ENCODE measurements at places on chromosomes 5 and 9. TPM values are rescaled to one million over a fixed set of nuclear protein-coding genes. Genes with fewer than 3 reads are reported as not detected.

DNA sequence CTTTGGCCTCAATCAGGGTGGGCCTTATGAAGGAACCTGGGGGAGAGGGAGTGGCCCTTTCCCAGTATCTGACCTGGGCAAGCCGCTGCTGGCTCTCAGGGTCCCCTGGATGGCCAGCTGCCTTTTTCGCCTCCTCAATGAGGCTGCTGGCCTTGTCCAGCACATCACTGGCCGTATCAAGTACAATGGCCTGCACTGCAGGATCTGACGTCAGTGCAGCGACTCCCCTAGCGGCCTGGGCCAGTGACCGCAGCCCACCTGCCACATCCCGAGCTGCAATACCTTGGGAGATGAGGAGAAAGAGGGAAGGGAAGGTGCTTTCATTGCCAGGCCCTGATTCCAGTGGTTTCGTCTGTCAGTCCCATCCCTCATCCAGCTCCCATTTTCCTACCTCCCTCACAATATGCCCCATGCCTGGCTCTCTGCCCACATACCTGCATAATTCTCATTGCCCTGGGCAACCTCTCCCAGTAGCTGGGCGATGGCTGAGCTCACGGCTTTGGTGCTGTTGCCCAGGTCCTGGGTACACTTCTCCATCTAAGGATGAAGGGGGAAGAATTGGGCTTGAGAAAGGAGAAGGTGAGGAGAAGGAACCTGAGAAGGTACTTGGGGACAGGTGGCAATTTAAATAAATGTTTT lies 19.1 kb downstream of the TLN1 start:
- peak; percentile 50 for DNase-seq

- DNase-seq = peak; percentile 81
Observed at GRCh38 chr5:132473019-132473531, 17.5 kb downstream of the IRF1 start.

Gene GADD45G
- total RNA-seq = 16.7 TPM

DNA sequence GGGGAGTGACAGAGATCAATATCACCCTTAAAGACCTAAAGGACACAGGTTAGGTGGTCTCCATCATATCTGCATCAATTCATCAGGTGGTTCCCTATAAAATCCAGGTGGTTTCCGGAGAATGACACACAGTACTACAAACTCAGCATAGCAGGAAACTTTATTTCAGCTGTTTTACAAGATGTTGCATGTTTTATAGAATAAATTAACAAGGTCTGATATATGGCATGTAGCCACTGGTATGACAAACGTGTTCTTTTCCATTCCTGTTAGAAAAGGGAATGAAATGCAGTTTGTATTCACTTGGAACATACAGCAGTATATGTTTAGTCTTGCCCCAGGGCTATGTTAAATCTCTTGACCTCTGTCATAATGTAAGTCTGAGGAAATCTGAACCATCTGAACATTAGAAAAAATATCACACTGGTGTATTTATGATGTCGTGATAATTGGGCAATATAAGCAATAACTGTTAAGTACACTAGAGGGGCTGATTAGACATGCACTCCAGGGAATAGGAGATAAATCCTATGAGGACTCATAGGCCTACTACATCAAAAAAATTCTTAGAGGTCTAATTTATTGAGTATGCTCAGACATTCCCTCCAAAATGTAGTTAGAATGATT lies 42.2 kb upstream of the TNFSF8 start:
- DNase-seq = no peak

DNA sequence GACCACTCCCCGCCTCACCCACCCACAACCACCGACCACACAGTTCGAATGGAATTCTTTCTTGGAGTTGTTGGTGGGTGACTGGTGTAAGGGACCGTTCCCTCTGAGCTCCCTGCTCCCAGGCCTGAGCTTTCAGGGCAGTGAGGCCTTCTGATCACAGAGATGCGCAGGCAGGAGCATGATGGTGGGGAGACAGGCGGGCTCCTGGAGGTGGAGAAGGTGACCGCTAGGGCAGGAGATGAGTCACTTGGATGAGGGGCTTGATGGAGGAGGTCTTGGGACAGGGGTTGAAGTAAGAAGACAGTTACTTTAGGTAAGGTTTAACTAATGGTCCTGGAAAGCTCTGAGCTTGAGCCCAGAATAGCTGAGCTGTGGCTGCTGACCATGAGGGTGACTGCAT lies 88.5 kb downstream of the HSPA4 start:
- no peak for DNase-seq

Gene CCL27
- total RNA-seq = 32.5 TPM

- DNase-seq = no peak
Observed at GRCh38 chr5:160378330-160378729, 7.9 kb upstream of the C1QTNF2 start.

DNA sequence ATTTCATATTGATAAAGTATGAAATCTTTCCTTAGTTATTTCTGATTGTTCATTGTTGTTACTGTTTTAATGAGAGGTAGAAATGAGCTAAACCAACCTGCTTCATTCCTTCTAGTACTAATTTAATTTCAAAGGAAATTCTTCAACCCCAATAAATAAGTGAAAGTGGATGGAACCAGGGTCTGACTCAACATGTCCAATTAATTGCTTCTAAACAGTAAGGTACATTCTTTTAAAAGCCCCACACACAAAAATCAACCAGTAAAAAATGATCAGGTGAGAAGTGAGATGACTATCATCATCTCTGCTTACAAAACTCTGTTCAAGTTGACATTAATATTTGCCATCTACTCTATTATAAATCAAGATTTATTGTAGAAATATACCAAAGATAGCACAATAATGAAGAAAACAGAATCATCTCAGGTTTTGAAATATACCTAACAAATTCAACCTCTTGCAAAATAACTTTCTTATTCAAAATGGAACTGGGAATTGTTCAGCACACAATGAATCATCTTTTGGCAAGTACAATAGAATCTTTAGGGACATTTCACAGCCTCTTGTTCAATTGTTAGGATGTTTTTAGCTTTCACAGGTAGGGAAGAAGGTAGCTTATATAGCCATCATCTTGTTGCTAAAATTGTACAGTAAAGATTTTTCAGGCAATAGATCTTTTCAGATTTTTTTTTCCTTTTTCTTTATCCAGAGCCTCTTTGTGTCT lies 114.5 kb downstream of the RPS23 start:
- no peak for DNase-seq

GRCh38 chr5:167063116-167063515 lies 1228.3 kb upstream of the WWC1 start:
- DNase-seq = no peak

- DNase-seq = no peak
Observed at GRCh38 chr9:36888551-36888950, 145.5 kb downstream of the PAX5 start.

GRCh38 chr9:74322661-74323314 lies 174.3 kb upstream of the RORB start:
- DNase-seq = no peak

Gene RFESD
- 6.8 TPM for total RNA-seq

DNA sequence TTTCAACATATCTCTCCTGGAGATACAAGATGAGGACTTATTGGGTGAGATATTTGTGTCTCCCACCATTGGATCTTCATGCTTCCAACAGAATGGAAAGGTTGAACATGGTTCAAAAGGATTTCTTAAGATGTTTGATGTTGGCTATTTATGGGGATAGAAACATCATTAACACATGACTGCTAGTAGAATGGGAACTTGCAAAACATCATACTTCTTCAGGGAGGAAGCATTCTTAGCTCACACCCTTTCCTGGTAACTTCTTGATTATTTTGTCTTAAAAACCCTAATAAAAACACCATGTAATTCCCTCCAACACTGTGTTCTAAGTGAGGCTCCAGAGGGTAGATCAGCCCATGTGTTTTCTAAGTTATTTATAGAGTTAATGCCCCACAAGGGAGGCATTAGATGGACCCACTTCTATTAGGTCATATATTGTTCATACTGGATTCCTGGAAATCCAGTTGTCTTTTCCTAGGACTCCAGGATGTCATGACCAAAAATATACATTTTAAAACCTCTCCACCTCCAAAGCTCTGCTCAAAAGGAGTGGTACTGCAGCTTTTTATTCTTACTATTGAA lies 95.8 kb downstream of the FOXD1 start:
- no peak for DNase-seq

DNA sequence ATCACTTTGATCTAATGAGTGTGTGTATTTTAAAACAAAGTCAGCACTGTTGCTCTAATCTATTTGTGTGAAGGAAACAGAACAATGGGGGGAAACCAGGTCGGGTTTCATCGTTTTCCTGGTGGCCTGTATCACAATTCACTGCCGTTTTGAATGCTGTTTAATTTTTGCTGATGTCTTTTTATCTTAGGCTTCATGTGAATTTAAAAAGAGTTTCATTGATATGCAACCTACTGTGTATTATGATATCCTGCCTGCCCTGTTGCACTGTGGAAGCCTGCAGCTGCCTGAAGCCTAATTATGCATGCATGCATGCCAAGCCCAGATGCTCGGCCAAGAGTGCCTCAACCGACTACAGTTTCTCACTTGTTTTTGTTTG lies 307.5 kb downstream of the ZNF608 start:
- DNase-seq = no peak

GRCh38 chr9:70229026-70229425 lies 29.8 kb upstream of the SMC5 start:
- DNase-seq = no peak

Gene PROB1
- 0.33 TPM for total RNA-seq

- DNase-seq = no peak
Observed at GRCh38 chr9:81468084-81468595, 221.2 kb downstream of the TLE1 start.

DNA sequence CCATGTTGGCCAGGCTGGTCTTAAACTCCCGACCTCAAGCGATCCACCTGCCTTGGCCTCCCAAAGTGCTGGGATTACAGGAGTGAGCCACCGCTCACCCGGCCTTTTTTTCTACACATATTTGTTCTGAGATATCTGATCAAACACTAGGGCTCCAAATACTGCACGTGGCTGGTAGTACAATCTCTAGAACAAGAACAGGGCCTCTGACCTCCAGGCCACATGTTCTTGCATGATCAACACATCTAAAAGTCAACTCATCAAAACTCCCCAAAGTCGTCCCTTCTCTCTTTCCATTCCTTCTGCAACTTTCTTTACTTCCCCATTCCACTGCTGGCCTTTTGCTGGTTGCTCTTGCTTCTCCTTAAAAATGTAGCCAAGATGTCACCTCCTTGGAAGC lies 113.3 kb upstream of the LHFPL2 start:
- DNase-seq = no peak

DNA sequence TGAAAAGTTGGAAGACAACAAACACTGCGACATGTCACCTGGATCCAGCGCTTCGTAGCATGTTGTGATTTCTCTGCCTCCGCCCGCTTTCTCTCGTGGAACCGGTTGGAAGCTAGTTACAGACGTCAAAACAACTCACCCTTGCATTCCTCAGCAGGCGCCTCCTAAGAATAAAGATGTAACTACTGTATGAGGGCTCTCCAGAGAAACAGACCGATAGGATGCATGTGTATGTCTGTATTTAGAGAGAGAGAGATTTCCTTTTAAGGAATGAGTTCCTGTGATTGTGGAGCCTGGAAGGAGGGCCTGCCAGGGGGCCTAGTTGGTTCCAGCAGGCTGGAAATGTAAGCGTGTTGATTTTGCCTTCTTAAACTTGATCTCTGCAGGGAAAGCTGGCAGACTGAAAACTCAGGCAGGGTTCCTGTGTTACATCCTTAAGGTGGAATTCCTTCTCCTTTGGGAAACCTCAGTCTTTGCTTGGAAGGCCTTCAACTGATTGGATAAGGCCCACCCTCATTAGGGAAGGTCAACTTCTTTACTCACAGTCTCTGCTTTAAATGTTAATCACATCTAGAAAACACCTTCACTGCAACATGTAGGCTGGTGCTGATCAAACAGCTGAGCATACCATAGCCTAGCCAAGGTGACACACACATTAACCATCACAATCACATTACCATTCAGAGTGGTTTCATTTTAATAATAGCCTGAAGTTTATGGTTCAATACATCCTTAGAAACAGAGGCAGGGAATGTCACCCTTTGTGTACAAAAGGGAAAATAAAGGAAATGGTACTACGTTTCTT lies 163.8 kb downstream of the SYK start:
- no peak for DNase-seq

DNA sequence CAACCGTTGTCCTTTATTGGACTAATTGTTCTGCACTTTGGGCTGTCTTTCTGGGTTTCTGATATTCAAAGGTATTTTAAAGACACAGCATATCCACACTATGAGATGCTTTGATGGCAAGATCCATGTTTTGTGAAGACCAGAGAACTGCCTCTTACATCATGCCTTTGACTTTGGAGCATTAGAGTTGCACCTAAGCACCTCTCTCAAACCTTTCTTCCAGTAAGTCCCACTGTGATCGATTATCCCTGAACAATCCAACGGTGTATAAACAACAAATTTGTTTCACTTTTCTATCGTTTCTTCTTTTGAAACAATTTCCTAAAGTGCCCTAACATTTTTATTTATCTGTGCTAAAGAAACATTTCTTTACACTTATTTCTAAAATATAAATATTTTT lies 144.4 kb downstream of the KCTD16 start:
- no peak for DNase-seq

- DNase-seq = no peak
Observed at GRCh38 chr5:171493646-171494393, 74.4 kb downstream of the FGF18 start.

GRCh38 chr5:103347716-103348423 lies 89.3 kb downstream of the MACIR start:
- DNase-seq = no peak

Gene NR4A3
- total RNA-seq = 6.2 TPM

GRCh38 chr5:177609076-177610059 lies 9.4 kb downstream of the B4GALT7 start:
- DNase-seq = no peak

DNA sequence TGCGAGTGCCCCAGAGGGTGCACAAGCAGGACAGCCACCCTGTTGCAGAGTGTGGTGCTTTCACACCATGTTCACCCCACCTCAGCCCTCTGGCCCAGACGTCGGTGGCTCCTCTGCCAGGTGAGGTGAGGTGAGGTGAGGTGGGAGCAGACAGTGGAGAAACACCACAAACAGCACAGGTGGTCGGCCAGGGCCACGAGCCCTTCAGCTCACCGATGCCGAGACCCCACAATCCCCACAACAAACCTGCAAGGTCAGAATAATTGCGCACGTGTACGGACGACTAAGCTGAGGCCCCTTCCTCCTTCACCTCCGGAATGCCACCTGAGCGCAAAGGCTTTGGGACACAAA lies 10.5 kb downstream of the BRD3 start:
- DNase-seq = peak; percentile 46

Gene IL12B
- not detected for total RNA-seq

GRCh38 chr5:10868956-10869355 lies 107.9 kb upstream of the DAP start:
- no peak for DNase-seq

DNA sequence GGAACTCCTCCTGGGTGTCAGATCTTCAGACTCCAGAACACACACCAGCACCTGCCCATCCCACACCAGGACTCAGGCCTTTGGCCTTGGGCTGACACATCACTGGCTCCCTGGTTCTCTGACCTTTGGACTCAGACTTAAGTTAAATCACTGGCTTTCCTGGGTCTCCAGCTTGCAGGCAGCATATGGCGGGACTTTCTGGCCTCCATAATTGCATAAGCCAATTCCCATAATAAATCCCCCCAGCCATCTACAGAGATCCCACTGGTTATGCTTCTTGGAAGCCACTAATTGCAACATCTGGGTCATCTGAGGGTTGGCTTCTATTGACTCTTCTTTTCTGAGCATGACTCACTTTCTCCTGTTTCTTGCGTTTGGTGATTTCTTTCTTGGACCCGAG lies 80.3 kb upstream of the SARDH start:
- DNase-seq = no peak

Measured in upper lobe of left lung (tissue), 6 donors.